ENCODE measurements at places on chromosomes 7 and 10. TPM values are rescaled to one million over a fixed set of nuclear protein-coding genes. Genes with fewer than 3 reads are reported as not detected.

GRCh38 chr7:17558558-17559332, 260.3 kb downstream of the AHR start:
- no peak overlapping the region for H3K4me3 ChIP-seq
- no peaks in the 10 kb centered on the region for H3K36me3 ChIP-seq
- no peak overlapping the region for H3K27ac ChIP-seq
- no peaks in the 10 kb centered on the region for H3K4me1 ChIP-seq

GRCh38 chr10:6300106-6300783, 97.5 kb downstream of the PFKFB3 start:
- peak; percentile 67 for DNase-seq
- peak overlapping the region; percentile 62 for H3K27ac ChIP-seq
- H3K4me1 ChIP-seq, result peaks cover 19% of the 10 kb centered on the region
- peak overlapping the region; percentile 37 for H3K4me3 ChIP-seq
- H3K36me3 ChIP-seq, result no peaks in the 10 kb centered on the region

The UBTD1 gene
- 0.72 TPM for total RNA-seq

The SPDYE6 gene
- not detected for total RNA-seq

All from Karpas-422 (cell line).